Lung (tissue), 17 donors: ENCODE measurements at places on chromosomes 1 and 21.

- H3K4me1 ChIP-seq, result no peaks in the 10 kb centered on the region
- no peaks in the 10 kb centered on the region for H3K36me3 ChIP-seq
- no peak overlapping the region for H3K27ac ChIP-seq
Observed at GRCh38 chr1:224623743-224624333, 7.7 kb downstream of the CNIH3 start.

DNA sequence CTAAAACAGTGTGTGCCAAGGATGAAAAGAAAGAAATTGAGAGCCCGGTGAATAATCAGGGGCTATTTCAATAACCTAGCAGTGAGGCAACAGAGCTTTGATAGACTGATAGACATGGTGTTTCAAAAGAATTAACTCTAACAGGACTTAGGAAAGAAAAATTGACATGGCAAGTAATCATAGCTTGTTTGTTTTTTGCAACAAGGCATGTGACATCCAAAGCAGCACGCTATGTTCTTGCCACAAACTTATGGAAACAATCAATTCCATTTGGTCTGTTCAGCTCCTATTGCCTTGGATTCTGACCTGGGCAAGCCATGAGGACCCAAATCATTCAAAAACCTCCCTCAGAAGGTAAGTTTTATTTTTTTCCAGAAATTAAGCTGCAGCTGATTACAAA is 608.5 kb downstream of the SMYD3 start:
- H3K4me3 ChIP-seq, result no peak overlapping the region
- H3K36me3 ChIP-seq, result peaks cover 2% of the 10 kb centered on the region
- H3K27me3 ChIP-seq, result no peaks in the 10 kb centered on the region
- no peaks in the 10 kb centered on the region for H3K4me1 ChIP-seq

DNA sequence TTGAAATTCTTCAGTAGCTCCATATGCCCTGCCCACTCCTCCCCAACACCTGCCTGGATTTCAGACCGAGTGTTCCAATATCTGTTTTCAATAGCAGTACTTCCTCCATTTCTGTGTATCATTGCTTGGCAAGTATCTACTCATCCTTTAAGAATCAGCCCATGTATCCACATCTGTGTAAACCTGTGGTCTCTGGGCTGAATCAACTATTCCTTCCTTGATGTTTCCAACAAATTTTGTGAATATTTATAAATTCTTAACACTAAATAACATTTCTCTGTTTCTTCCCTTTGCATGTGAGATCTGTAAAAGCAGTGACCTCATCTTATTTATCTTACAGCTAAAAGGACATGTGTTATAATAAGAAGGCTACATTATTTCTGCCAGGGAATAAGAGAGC is 26.0 kb upstream of the UAP1 start:
- no peaks in the 10 kb centered on the region for H3K4me1 ChIP-seq
- DNase-seq, result no peak
- H3K4me3 ChIP-seq, result no peak overlapping the region
- no peaks in the 10 kb centered on the region for H3K36me3 ChIP-seq
- H3K27me3 ChIP-seq, result no peaks in the 10 kb centered on the region
- H3K27ac ChIP-seq, result no peak overlapping the region

DNA sequence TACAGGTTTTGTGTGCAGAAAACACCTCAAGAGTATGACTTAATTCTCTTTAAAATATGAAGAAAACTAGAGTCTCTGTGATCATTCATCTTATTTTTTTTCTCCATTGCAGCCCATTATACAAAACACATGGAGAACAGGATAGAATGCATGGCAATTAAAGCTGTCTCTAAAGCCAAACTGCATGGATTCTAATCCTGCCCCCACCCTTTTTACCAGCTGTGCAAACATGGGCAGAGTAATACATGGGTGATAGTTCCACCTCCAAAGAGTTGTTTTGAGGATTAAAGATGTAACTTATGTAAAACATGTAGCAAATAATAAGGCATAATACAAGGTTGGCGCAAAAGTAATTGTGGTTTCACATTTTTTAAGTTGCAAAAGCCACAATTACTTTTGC is 114.4 kb downstream of the CLEC20A start:
- no peaks in the 10 kb centered on the region for H3K27me3 ChIP-seq
- H3K4me1 ChIP-seq, result peaks cover 7% of the 10 kb centered on the region
- no peak overlapping the region for H3K4me3 ChIP-seq

- no peaks in the 10 kb centered on the region for H3K36me3 ChIP-seq
- no peaks in the 10 kb centered on the region for H3K27me3 ChIP-seq
- no peak for DNase-seq
- H3K27ac ChIP-seq, result no peak overlapping the region
- H3K4me1 ChIP-seq, result peaks cover 5% of the 10 kb centered on the region
- H3K4me3 ChIP-seq, result no peak overlapping the region
Observed at GRCh38 chr1:88351960-88352359, 332.1 kb upstream of the PKN2 start.

GRCh38 chr1:21244154-21244553 is 46.1 kb downstream of the ECE1 start:
- peaks cover 47% of the 10 kb centered on the region for H3K36me3 ChIP-seq
- H3K27me3 ChIP-seq, result no peaks in the 10 kb centered on the region
- H3K4me3 ChIP-seq, result no peak overlapping the region
- H3K27ac ChIP-seq, result no peak overlapping the region
- DNase-seq, result no peak
- no peaks in the 10 kb centered on the region for H3K4me1 ChIP-seq

DNA sequence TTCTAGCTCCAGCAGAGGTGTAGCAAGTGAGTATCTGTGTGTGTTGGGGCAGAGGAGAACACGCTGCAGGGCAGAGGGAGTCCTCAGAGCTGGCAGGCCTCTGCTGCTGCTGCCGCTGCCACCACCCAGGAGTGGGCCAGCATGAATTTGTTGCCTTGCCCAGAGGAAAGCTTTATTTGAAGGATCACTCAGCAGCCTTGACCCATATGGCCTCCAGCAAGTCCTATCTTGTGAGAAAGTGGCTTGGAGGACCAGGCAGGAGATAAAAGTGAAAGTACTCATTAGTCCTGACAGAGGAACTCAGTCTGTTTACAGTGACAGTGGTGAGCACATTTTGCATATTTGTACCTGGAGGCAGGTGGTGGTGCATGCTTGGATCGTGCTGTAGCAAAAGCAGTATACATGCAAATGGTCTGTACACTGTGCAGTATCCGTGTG is 3.1 kb downstream of the TRAF5 start:
- H3K4me1 ChIP-seq, result peaks cover 3% of the 10 kb centered on the region
- no peak overlapping the region for H3K4me3 ChIP-seq
- H3K36me3 ChIP-seq, result no peaks in the 10 kb centered on the region
- no peak for DNase-seq

DNA sequence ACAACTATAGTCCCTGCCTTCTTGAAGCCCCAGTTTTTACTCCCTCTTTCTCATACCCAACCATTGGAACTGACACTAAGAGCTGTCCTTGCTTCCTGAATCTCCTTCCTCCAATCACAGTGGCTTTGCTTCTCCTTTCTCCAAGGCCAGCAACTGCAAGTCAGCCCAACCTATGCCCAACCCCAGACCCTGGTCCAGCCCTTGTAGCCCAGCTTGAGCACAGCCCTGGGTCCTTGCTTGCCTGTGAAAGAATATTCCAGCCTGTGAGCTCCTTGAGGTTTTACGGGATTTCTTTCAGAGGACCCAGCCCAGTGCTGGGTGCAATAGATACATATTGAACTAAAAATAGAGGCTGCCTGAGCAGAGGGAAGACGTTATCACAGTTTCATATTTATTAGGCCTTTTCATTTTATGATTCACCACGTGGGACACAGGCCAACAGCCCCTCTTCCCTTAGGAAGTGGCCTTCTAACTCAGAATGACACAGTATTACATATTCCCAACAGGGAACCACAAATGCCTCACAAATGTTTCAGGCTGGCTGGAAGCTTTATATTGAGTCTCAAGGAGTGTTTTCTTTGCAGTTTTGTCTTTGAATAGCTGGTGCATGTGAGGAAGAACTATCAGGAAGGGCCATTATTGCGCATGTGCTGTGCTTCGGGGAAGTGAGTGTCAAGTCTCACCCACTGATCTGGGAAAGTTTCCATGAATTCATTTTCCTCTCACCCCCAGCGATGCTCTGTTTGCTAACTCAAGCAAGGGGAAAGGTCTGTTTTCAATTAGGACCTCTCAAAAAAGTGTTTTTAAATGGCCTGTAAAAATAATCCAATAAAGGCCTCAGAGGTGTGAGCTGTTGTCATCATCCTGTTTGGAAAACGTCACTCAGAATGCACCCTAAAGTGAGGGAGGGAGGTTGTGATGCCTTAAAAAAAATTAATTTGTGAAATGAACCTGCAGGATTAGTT is 92.3 kb upstream of the NFIA start:
- no peaks in the 10 kb centered on the region for H3K36me3 ChIP-seq
- H3K4me1 ChIP-seq, result peaks cover 10% of the 10 kb centered on the region
- H3K27me3 ChIP-seq, result no peaks in the 10 kb centered on the region
- peak overlapping the region; percentile 4 for H3K27ac ChIP-seq
- DNase-seq, result peak; percentile 68

- H3K27ac ChIP-seq, result no peak overlapping the region
- no peak overlapping the region for H3K4me3 ChIP-seq
- no peaks in the 10 kb centered on the region for H3K27me3 ChIP-seq
Observed at GRCh38 chr1:5888606-5889211, 103.5 kb downstream of the NPHP4 start.

DNA sequence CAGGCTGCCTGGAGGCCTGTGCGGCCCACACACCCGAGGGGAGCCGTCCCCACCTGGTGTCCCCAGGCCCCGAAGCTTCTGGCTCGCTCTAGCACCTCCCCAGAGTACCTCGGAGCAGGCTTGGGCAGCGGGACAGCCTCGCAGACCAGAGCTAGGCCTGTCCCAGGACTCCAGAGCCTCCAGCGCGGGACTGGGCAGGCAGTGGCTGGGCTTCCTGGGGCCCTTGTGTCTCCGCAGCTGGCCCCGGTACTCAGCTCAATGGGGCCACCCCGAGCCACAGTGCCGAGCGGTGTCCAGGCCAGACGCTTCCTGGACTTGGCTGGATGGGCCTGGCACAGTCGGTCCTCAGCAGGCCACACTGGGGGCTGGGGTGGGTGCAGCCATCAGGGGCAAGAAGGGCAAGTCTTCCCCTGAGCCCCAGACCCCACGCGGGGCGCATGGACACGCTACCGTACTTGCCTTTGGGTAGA is 4.9 kb downstream of the SCNN1D start:
- no peaks in the 10 kb centered on the region for H3K27me3 ChIP-seq
- H3K36me3 ChIP-seq, result no peaks in the 10 kb centered on the region
- H3K4me3 ChIP-seq, result no peak overlapping the region
- no peaks in the 10 kb centered on the region for H3K4me1 ChIP-seq
- H3K27ac ChIP-seq, result no peak overlapping the region

- no peak overlapping the region for H3K27ac ChIP-seq
- H3K36me3 ChIP-seq, result peaks cover 4% of the 10 kb centered on the region
- no peaks in the 10 kb centered on the region for H3K4me1 ChIP-seq
- no peak overlapping the region for H3K4me3 ChIP-seq
- DNase-seq, result no peak
Observed at GRCh38 chr1:51673279-51673678, 56.4 kb downstream of the OSBPL9 start.

GRCh38 chr1:173307845-173308244 is 100.7 kb upstream of the TNFSF4 start:
- H3K27ac ChIP-seq, result no peak overlapping the region
- no peak overlapping the region for H3K4me3 ChIP-seq
- H3K4me1 ChIP-seq, result no peaks in the 10 kb centered on the region
- H3K27me3 ChIP-seq, result no peaks in the 10 kb centered on the region
- DNase-seq, result no peak

GRCh38 chr1:223087291-223088255 is 55.5 kb downstream of the TLR5 start:
- no peak overlapping the region for H3K4me3 ChIP-seq
- H3K27ac ChIP-seq, result no peak overlapping the region
- H3K36me3 ChIP-seq, result no peaks in the 10 kb centered on the region
- peaks cover 71% of the 10 kb centered on the region for H3K4me1 ChIP-seq

DNA sequence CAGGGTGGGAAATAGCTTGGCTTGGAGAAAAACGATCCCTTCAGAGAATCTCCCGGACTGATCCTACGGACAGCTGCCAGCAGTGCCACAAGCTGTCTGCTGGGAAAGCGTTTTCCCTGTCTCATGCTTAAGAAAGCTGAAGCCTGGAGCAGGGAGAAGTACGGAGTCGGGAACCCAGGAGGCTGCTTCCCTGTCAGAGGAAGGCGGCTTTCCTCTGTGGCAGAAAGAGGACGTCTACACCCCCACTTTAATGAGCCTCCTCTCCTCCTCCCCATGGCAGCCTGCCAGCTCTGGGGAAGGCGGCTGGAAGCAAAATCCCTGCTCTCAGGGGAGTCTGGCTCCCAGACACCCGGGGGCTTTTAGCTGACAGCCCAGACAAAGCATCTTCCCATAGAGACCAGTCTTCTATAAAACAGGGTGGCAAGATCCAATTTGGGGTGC is 7.3 kb downstream of the KIF21B start:
- H3K36me3 ChIP-seq, result no peaks in the 10 kb centered on the region
- H3K4me1 ChIP-seq, result peaks cover 70% of the 10 kb centered on the region
- H3K4me3 ChIP-seq, result no peak overlapping the region

DNA sequence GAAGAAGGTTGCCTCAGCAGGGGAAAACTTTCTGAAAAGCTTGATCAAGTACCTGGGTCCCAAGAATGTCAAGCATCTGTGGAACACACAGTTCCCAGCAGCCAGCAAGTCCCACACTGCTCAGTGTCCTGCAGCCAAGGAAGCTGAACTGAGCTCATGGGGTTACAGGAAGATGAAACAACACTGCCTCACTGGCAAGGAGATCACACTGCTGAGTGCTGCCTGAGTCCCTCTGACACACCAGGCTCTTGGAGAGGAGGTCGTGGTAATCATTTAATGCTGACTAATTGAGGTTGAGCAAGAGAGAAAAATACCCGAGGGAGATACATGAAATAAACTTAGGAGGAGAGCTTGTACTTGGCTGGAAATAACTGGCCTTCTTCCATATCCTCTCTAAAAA is 75.2 kb downstream of the MPZL1 start:
- no peak overlapping the region for H3K4me3 ChIP-seq
- H3K27me3 ChIP-seq, result no peaks in the 10 kb centered on the region
- no peaks in the 10 kb centered on the region for H3K36me3 ChIP-seq
- peak overlapping the region; percentile 72 for H3K27ac ChIP-seq
- peak; percentile 92 for DNase-seq

- no peaks in the 10 kb centered on the region for H3K27me3 ChIP-seq
- no peaks in the 10 kb centered on the region for H3K36me3 ChIP-seq
- H3K27ac ChIP-seq, result no peak overlapping the region
- DNase-seq, result no peak
- H3K4me3 ChIP-seq, result no peak overlapping the region
Observed at GRCh38 chr21:24840287-24840686, 767.0 kb downstream of the MRPL39 start.
